ENCODE measurements at places on chromosomes 4 and X.

DNA sequence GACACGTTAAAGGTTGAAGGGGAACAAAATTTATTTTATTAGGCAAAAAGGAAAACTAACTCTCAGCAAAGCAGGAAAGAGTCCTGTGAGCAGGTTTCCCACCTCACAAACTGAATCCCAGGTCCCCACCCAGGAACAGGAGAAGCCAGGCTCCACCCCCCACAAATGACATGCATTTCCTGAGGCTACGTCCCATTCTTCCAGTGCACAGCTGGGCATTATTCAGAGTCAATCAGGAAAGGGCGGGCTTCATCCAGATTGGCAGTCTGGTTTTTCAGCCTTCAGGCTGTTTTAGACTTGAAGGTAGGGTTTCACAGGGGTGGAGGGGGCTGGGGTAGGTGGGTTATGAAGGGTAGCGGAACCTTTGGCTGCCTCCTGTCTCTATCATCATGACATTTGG is 11.9 kb upstream of the ASIC5 start:
- no peak for DNase-seq

DNA sequence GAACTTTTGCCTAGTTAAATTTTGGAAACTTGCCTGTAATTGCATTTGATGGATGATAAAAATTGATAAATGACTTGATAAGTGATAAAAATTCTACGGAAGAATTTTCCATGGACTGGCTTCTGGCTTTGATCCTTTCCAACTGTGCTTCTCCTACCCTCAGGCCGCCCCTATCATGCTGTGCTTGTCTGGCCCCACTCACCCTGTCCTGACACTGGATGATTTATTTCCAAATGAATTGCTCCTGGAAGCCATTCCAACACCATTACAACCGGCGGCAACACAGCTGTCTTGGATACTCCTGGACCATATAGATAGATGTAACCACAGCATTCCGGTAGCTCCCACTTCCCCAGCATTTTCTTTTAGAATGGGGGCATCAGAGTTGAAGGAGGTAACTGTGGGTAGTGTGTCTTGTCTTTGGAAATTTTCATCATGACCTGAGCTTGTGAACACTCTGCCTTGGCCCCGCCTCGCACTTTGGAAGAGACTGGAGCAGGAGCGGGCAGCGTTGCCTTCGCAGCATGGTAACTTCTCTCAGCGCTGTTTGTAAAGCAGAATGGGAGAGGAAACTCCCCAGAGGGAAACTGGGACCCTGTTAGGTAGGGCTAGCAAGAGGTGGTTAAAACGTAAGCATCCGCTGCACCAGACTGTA is 77.4 kb downstream of the TBL1X start:
- DNase-seq, result no peak

DNA sequence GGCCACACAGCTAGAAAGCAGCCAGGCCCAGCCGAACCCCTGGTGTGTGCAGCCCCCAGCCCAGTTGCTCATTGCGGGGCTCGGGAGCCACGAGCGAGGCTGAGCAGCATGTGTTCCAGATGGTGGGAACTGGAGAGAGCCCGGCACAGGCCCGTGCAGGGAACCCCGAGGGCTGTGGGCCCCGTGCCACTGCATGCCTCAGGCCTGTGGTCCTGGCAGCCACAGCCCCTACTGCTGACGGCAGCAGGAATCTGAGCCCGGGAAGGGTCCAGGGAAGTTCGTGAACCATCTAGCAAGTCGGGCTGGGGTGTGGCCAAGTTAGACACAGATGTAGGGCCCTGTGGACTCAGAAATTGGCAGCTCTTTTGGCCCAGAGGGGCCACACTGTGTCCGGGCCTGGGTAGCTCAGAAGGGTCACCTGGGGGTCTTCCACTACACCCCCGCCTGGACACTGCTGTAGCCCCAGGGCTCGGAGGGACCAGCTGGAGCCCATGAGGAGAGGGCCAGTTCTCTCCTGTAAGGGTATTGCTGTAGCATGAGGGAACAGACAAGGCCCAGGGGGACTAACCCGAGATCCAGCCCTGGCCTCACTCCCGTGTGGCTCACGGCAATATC is 12.1 kb downstream of the HTRA3 start:
- DNase-seq, result no peak

DNA sequence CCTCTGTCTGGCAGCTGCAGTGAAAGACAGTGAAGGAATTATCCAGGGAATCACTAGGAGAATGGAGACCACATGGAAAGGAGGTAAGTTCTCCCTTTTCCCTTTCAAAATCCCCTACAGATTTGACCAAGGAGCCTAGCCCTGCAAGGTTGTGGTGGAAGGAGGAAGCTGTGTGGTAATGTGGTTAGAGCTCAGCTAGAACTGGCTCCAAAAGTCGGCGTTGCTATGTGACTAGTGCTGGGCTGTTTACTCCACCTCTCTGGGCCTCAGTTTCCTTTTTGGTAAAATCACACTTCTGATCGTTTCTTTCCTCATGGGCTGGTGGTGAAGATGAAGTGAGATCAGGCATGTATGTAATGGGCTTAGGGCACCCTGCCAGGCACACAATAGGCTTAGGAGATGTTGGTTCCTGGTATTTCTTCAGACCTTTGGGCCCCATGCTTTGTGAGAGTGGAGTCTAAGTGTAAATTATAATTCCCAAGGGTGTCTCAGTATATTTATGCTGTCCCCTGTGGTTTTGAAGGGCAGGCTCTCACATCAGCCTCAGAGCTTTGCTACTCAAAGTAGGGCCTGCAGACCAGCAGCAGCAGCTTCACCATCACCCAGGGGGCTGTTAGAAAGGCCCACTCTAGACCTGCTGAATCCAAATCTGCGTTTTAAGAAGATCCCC is 183.7 kb upstream of the BCOR start:
- no peak for DNase-seq

DNA sequence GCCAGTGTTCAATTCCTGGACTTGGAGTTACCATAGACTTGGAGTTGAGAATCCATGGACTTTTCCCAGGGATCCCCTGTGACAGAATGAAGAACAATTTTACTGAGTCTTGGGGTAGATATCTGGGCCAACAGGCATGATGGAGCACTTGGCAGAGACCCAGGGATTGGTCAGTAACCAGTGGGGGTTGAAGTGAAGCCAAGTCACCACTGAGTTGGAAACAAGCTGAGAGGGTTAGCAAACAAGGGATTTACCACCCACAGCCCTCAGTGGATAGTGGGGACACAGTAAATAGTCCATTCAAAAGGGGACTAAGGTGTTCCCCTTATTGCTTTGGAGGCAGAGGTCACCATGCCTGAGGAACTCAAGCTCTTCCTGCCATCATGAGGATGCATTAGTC is 281.7 kb downstream of the PPP1R2C start:
- DNase-seq, result no peak

- DNase-seq, result no peak
Measured at GRCh38 chr4:153153339-153153871, 50.8 kb upstream of the TRIM2 start.

DNA sequence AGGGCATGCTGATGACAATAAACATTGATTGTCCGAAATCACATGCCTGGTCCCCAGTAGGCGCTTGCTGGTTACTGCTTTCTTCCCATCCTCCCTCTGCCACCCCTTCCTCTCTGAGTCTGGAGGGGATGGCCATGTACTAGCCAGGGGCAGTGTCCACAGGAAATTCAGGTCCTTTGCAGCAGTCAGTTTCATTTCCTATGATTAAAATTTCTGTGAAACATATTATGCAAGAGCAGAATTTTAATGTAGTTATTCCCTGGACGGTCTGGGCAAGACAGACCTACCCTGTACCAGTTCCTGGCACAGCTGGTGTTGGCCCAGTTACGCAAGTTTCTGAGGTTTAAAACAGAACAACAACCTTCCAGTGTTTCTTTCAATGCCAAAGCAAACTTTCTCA is 28.2 kb upstream of the TLR2 start:
- no peak for DNase-seq

GRCh38 chr4:104188301-104188700 is 306.4 kb downstream of the CXXC4 start:
- no peak for DNase-seq

- DNase-seq, result no peak
Measured at GRCh38 chrX:136336623-136337022, 35.9 kb downstream of the ADGRG4 start.

DNA sequence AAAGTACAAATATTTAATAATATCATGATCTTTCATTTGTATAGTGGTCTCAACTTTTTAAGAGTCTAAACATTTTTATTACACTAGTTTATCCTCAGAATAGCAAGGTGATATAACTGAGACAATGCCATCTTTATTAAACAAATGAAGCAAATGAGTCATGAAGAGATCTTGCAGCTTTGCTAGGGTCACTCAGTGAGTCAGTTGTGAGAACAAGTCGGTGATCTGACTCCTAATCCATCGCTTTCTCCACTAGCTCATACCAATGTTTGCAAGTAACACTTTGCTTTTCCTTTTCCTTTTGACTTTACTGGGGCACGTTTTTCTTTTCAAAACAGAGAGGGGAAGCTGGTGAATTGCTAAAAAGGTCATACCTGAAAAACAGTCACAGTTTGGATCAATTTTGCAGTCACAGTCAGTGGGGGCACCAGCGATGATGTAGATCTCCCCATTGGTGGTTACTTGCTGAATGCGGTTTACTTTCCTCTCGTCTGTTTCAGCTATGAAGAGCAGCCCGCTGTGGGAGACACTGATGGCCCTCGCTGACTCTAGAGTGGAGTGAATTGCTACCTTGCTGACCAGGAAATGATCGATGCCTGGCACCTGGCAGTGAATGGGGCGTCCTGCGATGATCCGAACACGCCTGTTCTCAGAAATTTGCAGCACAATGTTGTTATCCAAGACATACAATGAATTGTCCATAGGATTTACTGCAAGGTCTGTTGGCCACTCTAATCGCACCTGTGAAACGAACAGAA is 75.7 kb downstream of the SH2D1A start:
- DNase-seq, result no peak
